ENCODE measurements at places on chromosomes 1 and 21.

DNA sequence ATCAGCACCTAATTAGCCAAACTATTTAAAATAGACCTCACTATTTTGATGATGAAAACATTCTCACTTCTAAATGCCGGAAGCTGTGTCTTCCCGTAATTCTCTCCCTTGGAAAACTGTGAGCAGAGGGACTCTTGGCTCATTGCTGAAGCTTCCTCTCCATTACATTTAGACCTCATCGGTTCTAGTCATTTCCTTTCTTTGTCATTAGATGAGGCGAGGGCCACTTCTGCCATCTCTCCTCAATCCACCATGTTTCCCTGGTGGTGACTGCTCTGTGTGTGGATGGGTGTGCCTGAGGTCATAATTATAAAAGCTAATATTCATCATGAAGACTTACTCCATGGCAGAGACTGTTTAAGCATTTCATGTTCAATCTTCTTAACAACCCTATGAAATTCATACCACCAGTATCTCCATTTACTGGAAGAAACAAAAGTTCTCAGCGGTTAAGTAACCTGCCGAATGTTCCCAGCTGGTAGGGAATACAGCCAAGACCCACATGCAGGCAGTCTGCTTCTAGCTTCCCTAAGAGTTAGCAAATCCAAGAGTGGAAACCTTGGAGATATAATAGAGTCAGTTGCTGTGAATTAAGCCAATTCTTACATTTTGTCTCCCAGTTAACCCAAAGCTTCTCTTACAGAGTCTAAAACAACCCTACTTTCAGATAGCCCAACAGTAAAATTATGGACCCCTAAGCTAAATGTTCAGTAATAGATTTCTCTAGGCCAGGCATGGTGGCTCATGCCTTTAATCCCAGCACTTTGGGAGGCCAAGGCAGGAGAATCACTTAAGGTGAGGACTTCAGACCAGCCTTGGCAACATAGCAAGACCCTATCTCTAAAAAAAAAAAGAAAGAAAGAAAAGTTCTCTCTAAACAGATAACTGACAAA, 156.2 kb downstream of the ZBTB18 start:
- no peak for DNase-seq

- DNase-seq, result no peak
Measured at GRCh38 chr1:88221411-88221810, 462.7 kb upstream of the PKN2 start.

DNA sequence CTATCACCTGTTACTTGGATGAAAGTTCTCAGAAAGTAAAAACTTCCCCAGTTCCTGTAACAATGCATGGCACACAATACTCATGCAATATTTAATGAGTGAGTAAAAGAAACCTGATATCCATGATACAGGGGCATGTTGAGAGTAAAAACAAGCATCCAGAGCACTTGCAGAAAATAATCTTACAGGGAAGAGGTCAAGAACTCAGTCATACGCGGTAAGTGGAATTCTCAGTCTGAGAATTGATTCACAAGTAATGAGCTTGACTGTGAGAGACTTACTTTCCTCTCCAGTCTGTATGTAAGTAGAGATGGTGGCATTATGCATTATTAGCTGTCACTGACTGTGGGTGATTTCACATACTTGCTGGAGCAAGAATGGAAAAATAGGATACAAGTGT, 976.9 kb downstream of the BRINP3 start:
- peak; percentile 24 for DNase-seq

DNA sequence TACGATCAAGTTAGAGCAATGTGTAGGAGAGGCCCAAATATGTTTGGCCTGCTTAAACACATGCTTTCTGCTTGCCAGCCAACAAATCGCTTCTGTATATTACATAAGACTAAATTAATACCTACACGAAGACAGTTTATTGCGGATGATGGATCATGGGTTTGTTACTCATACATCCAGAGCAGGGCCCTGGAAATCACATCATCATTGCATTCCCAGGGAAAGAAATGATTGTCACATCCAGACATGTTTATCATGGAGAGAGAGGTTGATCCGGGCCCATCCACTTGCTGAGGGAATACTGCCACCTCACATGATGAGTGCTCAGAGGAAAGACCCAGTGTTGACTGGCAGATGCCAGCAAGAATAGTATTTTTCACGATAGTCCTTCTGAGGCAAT, 282.6 kb downstream of the NUF2 start:
- DNase-seq, result no peak

DNA sequence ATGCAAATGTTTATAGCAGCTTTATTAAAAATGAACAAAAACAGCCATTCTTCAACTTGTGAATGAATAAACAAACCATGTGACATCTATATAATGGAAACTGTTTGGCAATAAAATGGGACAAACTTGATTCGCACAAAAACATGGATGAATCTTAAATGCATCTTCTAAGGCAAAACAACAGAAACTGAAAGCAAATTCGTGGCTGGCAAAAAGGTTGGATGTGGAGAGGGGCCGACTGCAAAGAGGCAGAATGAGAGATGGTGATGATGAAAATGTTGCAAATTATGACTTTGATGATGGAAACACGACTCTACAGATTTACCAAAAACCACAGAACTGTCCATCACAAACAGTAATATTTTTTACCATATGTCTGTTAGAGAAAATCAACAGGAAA, 327.0 kb upstream of the NR5A2 start:
- DNase-seq, result no peak

GRCh38 chr1:171212607-171213351, 27.7 kb downstream of the FMO2 start:
- no peak for DNase-seq

GRCh38 chr21:35229290-35229689, 180.2 kb upstream of the RUNX1 start:
- no peak for DNase-seq

DNA sequence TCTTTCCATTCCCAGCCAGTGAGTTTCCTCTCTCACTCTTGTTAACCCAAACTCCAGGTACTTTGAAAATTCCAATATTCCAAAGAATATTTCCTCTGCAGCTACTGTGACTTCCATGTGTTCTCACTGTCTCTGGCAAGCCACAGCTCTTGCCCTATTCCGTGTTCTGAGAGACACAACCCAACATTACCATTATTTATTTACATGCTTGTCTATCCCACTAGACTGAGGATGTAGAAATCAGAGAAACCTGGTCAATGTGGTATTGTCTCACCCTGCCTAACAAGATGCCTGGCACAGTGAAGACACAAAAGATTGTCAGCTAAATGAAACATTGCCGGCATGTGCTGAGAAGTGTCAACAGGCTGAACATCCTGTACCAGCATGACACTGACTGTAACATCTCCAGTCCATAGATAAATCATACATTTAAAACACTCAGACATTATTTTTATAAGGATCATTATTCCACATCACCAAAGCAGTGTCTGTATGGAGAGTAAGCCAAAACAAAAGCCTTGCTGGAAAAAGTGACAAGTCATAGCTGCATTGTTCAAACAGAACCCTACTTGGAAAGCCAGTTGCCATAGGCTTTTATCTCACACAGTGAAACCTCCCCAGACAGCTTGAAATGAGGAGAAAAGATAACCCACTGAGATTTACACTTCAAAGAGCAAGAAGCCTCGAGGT, 72.3 kb downstream of the SIPA1L2 start:
- no peak for DNase-seq

- no peak for DNase-seq
Measured at GRCh38 chr1:208309771-208310170, 65.6 kb upstream of the PLXNA2 start.

DNA sequence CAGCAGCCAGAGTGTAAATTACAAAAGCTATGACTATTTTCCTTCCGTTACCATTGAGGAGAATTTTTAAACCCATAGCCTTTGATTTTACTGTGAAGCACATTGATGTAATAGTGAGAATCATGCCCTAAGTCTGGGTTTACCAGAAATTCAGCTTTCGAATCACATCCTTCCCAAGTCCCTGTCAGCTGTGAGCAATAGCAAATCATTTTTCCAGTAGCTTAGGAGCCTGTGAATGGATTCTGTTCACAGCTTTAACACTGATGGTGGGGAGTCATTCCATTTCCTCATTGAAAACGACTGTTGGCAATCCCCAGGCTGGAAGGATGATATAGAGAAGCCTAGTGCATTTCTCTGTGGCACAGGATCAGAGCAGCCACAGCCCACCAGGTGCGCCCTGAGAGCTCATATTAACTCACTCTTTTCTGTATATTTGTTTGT, 82.2 kb upstream of the C1orf105 start:
- DNase-seq, result no peak

- DNase-seq, result no peak
Measured at GRCh38 chr1:67437961-67438360, 7.8 kb upstream of the SERBP1 start.

DNA sequence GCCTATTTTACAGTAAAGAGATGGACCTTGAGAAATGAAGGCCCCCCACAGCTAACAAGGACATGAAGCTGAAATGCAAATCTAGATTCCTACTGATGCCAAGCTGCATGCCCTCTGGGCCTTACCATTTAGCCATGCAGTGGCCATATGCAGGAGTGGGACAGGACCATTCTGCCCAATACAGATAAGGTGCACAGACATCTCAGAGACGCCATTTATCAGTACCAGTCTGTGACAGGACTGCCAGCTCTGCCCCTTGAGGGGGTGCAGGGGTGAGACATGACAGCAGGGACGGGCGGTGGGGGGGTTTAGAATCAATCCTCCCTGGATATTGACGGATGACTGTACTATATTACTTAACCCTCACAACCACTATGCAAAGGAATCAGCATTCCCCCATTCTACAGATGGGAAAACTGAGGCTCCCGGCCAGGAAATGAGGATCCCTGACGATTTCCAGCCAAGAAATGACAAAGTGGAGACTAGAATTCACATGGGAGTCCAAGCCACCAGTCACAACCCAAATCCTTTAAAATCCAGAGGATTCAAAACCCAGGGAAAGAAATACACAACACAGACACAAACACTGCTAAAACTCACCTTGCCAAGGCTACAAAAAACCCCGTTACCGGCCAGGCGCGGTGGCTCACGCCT, 10.8 kb downstream of the SSBP3 start:
- no peak for DNase-seq

DNA sequence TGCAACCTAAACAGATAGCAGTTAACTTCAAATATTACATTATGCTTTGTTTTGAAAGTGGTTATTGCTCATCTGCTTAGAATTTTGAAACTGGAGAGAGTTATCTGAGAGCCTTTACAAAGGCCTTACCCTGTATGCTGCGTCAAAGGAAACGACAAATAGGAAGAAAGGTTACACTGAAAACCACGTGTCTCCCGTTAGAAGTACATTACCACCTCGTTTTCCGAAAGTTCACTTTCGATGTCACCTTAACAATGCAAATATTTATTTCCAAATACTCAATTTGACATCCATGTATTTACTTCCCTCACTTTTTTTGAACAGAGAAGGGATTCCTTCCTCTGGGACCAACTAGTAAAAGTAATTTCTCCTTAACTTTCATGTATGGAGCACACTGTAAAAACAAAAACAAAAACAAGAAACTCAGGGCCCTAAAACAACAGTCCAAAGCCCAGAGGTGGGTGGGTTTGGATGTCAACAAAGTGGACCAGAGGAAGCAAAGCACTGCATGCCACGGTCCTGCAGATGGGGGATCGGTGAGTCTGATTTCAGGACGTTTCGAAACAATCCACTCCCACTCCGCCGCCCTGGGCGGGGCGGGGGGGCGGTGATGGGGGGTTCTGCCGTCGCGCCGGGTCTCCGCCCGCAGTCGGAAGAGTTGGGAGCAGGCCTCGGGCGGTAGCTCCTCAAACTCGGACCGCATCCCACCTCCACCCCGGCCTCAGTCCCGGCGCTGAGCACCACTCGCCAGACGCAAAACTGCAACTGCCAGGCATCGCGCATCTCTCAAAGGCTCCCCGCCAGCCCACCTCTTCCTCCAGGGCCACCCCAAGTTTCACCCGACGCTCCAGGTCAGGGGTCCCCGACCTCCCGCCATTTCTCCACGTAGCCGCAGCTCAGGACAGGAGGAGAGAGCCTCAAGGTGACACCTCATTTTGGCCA, 841 bp downstream of the ADSS2 start:
- peak; percentile 87 for DNase-seq

GRCh38 chr1:1049318-1050165, 24.6 kb downstream of the RNF223 start:
- DNase-seq, result no peak

- DNase-seq, result no peak
Measured at GRCh38 chr21:39051588-39051949, 131.7 kb downstream of the PSMG1 start.

DNA sequence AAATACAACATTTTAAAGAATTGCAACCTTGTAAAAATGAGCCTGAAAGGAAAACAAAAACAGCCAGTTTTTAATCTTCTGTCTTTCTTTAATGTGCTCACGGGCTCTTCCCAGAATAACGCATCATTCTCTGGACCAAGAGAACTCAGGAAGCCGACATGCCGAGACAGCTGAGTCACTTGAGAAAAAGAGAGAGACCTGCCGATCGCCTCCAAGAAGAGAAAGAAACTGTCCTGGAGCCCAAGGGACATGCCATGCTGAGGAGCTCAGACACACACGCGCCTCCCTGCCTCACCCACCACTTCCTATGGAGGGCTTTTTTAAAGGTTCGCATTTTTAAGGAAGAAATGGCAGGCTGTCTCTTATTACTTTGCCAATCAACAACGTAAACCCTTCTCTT, 176.4 kb downstream of the ZNF281 start:
- DNase-seq, result peak; percentile 72

DNA sequence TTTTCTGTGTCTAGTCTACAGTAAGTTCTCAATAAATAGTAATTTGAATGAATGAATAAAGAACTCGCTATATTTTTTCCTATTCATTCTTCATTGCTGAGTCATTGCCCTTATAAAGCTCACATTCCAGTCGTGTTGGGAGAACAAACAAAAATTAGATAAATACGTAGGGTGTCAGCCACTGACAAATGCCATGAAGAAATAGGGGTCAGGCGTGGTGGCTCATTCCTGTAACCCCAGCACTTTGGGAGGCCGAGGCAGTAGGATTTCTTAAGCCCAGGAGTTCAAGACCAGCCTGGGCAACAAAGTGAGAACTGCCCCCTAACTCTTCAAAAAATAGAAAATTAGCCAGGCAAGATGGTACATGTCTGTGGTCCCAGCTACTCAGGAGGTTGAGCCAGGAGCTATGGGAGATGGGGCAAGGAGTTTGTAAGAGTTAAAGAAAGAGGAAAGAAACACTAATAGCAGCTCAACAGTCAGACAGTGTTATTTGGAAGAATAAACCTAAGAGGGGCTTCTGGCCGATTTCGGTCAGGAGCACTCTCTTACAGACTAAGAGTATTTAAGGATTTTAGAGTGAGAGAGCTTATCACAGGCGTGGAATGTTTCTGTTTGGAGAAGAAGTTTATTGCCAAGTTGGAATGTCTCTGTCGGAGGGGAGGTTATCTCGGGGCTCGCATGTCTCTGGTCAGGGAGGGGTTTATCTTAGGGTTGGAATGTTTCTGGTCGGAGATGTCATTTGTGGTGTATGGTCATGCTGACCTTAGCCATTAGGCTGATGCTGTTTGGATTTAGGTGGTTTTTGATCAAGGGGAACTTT, 1.8 kb upstream of the CHML start:
- DNase-seq, result peak; percentile 48

GRCh38 chr1:41005876-41006275, 15.6 kb downstream of the SLFNL1 start:
- no peak for DNase-seq

GRCh38 chr21:46012154-46012553, 30.6 kb downstream of the COL6A1 start:
- no peak for DNase-seq

GRCh38 chr1:119987112-119987511, 82.3 kb downstream of the NOTCH2 start:
- DNase-seq, result peak; percentile 95

Measured in adipocyte (in vitro differentiated cells).